ENCODE measurements at places on chromosomes 16 and 17.
A peak's percentile ranks its signal among the peaks of the same experiment; 100 is the strongest.

DNA sequence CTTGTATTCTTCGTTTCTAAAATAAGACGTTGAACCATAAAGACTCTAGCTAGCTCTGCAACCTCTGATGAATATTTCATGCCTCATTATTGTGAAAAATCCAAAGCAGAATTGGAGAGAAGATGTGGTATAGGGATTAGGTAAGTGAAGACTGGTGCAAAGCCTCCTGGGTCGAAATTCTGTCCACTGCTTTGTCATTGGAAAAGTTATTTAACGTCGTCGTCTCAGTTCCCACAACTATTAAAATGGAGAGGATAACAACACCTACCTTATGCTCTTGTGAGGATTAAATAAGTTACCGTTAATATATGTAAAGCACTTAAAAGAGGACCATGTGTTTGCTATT lies 1.4 kb upstream of the PRPSAP2 start:
- DNase-seq: no peak

DNA sequence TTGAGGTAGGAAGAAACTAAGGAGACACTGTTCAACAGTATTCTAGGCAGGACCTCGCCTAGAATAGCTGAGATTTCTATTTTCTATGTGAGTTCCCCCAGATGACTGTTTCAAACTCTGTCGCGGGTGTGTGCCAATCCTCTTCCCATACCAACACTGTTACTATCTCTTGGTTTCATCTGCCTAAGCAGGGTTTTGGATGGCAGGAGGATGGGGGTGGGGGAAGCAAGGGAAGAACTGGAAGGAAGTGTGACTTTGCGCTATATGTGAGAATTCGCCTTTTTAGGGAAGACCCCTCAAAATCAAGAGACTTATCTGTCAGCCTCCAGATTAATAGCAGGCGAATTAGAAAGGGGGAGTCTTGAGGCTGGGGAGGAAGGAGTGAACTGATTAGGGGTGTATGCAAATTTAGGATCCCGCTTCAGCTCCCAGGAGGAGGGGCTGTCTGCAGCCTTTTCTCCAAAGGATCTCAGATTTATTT lies 521 bp upstream of the G6PC3 start:
- DNase-seq: peak; percentile 60

DNA sequence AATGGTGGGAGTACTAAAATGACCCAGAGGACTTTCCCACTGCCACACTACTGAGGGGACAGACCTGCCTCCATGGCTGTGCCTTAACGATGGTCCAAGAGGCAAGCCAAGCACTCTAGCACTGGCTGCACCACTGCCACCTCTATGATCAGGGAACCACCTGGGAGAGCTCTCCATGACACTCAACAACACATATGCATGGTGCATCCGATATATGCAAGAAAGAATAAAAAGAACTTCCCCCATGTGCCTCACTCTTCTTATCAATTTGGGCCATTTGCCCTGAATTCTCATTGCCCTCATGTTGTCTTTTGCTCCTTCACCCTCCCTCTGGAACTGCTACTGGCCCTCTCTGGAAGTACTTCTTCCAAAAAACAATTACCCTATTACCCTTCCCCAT lies 99.5 kb downstream of the HS3ST3A1 start:
- DNase-seq: no peak

GRCh38 chr17:45222014-45222288 lies 266 bp downstream of the FMNL1 start:
- DNase-seq: no peak

DNA sequence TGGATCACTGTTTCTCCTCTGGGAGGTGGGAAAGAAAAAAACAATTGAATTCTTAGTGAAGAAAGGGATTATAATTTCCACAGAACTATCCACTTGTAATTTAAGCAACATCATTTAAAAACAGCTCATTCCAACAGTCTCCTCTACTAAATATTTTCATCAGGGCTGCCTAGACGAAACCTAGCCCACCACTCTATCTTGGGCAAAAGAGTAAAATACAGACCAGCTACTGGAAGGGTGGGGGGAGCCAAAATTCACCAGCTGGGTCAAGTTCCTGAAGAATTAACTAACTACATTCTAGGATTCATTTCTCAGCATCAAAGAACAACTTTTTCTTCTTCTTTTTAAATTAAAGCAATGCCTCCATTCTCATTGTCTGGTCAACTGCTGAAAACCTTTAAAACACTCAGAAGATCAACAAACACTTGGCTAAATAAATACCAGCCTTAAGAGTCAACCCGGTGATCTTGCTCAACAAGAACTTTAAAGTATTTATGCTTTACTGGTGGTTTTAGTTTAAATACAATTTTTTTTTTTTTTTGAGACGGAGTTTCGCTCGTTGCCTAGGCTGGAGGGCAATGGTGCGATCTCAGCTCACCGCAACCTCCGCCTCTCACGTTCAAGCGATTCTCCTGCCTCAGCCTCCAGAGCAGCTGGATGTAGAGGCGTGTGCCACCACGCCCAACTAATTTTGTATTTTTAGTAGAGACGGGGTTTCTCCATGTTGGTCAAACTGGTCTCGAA lies 25.2 kb downstream of the KANSL1 start:
- no peak for DNase-seq

- no peak for DNase-seq
Observed at GRCh38 chr17:17523731-17524490, 27.7 kb upstream of the RASD1 start.

- no peak for DNase-seq
Observed at GRCh38 chr16:14087181-14087580, 16.1 kb downstream of the MRTFB start.

DNA sequence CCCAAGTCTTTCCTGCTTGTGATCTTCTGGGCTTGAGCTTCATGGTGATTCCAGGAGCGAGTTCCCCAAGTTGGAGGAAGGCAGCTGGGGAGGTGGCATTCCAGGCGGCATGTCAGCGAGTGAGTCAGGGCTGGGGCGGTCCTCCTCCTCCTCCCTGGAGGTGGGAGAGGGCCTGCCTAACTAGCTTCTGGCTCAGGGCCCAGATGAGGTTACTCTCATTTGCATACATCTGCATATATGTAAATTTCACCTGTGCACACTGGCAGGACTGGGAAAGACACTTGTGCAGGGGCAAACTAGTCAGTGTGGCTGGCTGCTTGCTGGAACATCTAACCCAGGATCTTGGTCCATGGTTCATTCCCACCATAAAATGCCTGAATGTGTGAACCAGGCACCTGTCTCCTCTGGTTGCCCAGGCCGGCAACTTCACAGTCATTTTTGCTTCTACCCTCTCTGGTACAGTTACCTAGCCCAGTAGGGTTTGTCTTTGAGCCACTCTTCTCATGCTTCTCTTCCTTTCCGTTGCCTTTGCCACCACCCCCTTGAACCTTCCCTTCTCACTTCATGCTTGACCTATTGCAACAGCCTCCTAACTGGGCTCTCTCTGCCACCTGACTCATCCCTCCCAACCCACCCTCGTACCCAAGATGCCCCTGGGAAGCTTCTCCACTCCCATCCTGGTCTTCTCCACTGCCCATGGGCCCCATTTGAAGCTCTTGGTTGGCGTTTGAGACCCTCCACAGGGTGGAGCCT lies 9.6 kb upstream of the DLX4 start:
- DNase-seq: no peak
